Cardiac muscle cell (in vitro differentiated cells and primary cell): ENCODE measurements at places on chromosomes 3 and 15. TPM values are rescaled to one million over a fixed set of nuclear protein-coding genes. Genes with fewer than 3 reads are reported as not detected.

Gene GADL1
- total RNA-seq = 10.8 and 13.5 TPM in 2 replicates

Gene CPN2
- total RNA-seq = 0.36 and 0.56 TPM in 2 replicates

Gene UCN2
- total RNA-seq = 0.81 and 1.1 TPM in 2 replicates

DNA sequence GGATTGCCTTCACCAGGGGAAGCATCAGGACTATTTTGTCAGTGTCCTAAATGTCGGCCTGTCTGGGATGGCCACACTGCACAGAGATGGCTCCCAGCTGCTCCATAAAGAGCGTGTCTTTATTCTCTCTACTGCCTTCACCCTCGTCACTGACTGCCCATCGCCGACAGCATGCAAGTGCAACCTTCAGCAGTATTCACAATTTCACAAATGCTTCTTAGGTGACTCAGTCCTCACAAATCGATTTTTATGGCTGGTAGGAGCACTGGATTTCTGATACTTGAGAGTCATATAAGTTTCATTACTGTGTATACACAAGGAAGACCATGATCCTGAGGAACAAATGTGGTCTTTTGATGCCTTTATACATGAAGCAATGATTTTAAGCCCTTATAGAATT lies 1.1 kb upstream of the SSUH2 start:
- no peaks in the 10 kb centered on the region for H3K27me3 ChIP-seq
- no peak for DNase-seq
- H3K4me1 ChIP-seq = no peaks in the 10 kb centered on the region

DNA sequence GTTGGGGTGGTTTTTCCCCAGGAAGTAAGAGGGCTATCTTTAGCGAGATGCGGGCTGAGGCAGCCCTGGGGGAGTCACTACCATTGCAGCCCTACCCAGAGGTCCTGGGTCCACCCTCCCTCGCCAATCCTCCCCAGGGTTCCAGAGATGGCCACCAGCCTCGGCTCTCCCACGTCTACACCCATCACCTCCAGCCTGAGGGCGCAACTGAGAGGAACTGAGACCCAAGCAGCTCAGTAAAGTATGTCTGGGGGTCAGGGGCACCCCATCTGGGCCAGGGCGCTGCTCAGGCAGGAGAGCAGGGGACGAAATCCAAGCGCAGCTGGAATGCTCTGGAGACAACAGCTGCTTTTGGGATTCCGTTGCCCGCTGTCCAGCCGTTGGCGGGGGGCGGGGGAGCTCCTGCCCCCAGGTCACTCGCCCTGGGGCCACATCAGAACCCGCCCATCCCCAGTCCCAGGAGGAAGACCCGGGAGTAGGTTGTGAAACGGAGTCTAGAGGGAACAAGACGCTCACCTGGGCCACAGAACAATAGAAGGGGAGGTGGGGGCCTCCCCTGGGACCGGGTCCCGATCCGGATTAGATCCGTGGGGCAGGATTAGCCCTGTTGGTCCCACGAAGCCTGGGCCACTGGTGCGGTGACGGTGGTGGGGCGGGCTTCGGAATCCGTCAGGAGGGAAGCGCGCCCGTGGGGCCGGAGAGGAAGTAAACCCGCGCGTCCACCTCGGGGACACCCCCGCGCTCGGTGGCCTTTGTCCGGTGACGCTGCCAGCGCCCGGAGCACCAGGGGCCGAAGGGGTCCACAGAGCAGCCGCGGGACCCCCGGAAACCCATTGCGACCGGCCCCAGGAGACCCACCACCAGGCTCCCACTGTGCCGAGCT lies 1.4 kb upstream of the NDUFAF3 start:
- DNase-seq = peak; percentile 39
- peak overlapping the region; percentile 96 for H3K27ac ChIP-seq
- peaks cover 15% of the 10 kb centered on the region for H3K4me1 ChIP-seq
- H3K36me3 ChIP-seq = peaks cover 27% of the 10 kb centered on the region
- peak overlapping the region; percentile 55 for H3K4me3 ChIP-seq

- no peaks in the 10 kb centered on the region for H3K36me3 ChIP-seq
- no peak overlapping the region for H3K27ac ChIP-seq
- no peaks in the 10 kb centered on the region for H3K27me3 ChIP-seq
- DNase-seq = no peak
These were observed 54.2 kb upstream of the ACAD9 start for GRCh38 chr3:128825117-128825725.
